ENCODE measurements at places on chromosomes 2 and 18.
A peak's percentile ranks its signal among the peaks of the same experiment; 100 is the strongest.

DNA sequence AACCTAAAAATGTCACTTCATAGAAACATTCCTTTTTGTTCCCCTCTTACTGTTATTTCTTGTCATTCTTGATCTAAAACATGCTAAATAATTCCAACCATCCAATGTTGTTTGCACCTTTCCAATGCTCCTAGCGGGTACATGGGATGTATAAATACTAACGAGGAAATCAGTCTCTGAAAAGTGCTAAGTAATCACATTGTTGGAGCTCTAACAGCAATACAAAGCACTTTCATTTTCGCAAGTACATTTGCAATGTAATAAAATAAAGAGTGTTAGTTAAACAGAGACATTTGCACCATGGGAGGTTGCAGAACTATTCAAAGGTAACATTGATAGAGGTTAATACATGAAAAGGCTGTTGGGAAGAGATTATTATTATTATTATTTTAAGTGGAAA, 286.2 kb upstream of the ACVR2A start:
- no peak for DNase-seq

- DNase-seq, result no peak
Observed at GRCh38 chr2:220041447-220041846, 414.0 kb downstream of the SLC4A3 start.

GRCh38 chr2:144463266-144463665, 56.7 kb downstream of the ZEB2 start:
- DNase-seq, result no peak

GRCh38 chr2:205405752-205406151, 276.5 kb upstream of the NRP2 start:
- DNase-seq, result no peak

DNA sequence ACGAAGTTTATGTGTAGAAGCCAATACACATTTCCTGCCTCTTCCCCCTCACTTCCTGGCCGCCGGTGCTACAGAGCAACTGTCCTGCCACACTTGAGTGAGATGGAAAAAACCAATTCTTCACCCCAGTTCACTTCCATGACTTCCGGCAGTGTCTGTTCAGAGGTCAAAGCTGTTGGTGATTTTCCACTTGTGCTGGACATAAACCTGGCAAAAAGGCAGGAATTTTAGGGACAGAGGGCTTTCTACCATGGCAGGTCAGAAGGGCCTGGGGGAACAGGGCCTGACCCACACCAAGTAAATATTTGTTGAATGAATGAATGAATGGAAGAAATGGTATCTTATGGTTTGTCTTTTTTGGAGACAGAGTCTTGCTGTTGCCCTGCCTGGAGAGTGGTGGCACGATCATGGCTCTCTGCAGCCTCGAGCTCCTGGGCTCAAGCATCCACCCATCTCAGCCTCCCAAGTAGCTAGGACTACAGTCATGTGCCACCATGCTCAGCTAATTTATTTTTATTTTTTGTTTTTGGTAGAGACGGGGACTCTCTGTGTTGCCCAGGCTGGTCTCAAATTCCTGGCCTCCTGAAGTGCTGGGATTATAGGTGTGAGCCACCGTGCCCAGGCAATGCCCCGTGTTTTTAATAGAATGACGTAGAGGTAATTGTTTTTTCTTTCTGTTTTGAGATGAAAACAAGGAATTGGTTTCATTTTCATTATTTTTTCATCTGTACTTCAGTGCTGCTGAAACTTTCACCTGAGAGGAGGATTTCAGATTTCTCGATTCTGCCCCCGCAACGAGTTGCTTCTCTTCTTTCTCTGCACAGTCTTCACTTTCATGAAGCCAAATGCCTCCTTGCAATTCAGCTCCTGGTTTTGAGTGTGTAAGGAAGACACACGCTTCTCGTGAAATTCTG, 48.0 kb upstream of the LPIN2 start:
- DNase-seq, result no peak

- no peak for DNase-seq
Observed at GRCh38 chr2:222892321-222892720, 31.5 kb downstream of the ACSL3 start.

DNA sequence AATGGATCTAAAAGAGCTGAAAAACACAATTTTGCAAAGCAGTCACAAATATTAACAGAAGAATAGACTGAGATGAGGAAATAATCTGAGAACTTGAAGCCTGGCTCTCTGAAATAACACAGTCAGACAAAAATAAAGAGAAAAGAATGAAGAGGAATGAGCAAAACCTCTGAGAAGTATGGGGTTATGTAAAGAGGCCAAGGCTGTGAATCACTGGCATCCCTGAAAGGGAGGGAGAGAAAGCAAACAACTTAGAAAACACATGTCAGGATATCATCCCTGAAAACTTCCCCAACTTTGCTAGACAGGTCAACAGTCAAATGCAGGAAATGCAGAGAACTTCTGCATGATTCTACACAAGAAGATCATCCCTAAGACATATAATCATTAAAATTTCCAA, 73.5 kb upstream of the LHCGR start:
- no peak for DNase-seq

DNA sequence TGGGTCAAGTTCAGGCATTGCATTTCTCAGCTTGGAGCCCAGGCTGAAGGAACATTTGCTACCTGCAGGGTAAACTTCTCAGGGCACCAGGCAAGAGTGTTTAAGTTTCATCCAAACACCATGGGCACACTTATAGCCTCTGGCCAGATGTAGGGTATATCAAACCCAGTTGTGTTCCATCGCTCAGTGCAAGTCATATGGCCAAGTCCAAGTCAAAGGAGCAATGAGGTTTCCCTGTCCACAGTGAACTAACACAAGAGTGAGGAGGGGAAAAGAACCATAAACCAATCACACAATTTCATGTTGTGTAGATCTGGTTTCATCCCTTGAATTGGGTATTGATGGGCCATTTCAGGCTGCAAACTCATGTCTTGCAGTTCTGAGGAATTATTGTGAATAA, 107.2 kb downstream of the SOX11 start:
- no peak for DNase-seq

GRCh38 chr2:172047566-172048507, 37.5 kb upstream of the DLX1 start:
- DNase-seq, result no peak

DNA sequence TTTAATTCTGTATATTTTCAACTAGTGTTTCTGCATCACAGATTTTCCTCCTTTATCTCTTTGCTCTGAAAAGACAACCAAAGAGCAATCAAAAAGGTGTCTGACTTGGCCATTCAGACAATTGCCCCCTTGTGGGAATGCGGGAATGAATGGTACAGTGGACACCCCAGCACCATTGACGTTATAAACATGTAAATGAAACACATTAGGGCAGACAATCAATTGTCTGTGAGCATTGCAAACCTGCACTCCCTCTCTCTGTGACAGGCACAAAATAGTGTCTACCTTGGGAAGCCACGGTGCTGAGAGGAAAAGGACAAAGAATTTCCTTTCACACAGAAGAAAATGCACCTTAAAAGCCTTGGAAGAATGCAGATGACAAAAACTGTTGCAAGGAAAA, 8.0 kb downstream of the ZEB2 start:
- no peak for DNase-seq

DNA sequence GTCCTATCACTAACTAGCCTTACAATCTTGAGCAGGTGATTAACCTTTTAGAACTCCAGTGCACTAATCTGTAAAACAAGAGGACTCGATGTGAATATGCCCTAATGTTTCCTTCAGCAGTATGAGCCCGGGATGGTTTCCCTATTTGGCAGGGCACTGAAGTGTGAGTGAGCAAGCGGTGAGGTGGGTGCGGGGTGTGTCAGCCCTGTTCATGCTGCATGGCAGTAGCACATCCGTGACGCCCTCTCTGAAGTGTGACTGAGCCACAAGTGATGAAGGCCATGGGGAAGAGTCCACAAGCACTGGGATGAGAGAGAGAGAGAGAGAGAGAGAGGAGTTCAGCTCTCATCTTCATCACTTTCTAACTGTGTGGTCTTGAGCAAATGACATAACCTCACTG, 168.7 kb downstream of the SETBP1 start:
- DNase-seq, result no peak

DNA sequence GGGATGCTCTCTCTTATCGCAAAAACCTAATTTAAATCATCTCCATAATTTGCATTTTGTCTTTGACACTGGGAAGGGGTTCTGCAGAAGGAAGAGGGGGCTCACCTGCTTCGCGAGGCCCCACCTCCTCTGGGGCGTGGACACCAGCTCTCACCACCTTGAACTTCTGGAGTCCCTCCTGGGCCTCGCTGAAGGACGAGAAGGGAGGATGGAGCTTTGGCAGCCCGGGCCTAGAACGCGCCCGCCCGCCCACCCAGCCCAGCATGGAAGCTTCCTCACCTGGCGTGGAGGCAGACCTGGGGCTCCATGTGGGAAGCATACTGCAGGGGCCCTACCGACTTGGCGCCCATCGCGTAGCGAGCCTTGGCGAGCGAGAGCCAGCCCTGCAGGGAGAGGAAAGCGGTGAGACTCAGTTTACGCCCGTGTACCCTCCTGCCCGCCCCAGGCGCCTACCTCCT, 1.1 kb upstream of the IMP4 start:
- no peak for DNase-seq

- DNase-seq, result no peak
Observed at GRCh38 chr2:200320991-200321390, 14.5 kb downstream of the SPATS2L start.

GRCh38 chr2:75513616-75514170, 47.0 kb downstream of the EVA1A start:
- no peak for DNase-seq

DNA sequence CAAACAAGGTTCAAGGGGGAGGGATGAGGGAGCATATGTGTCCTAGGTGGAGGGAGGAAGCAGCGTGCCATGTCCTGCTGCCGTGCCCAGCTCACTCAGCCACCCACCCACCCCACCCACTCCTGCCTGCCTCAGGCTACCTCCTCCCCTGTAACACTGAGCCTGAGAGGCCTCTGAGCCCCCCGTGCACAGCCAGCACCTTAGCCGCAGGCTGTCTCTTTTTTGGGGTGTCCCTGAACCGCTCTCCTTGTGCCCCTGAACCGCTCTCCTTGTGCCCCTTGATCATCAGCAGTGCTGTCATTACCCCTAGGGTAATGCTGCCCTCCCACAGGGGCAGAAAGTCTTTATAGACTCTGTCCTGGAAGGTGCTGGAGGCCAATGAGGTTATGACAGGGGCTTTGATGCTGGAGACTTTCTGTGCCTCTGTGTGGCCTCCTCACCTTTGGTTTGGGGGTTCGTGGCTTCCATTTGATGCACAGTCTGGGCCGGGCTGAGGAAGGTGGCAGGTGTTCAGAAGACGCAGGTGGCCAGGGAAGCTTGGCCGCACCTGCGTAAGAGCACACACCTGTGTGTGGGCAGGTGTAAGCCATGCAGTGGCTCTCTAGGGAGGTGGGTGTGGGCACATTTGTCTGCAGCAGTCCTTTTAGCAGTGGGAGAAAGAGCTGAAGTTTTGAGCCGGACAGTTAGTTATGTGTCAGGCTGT, 140.0 kb downstream of the SEPTIN10 start:
- no peak for DNase-seq

- no peak for DNase-seq
Observed at GRCh38 chr2:123839326-123839725, 185.8 kb upstream of the CNTNAP5 start.

DNA sequence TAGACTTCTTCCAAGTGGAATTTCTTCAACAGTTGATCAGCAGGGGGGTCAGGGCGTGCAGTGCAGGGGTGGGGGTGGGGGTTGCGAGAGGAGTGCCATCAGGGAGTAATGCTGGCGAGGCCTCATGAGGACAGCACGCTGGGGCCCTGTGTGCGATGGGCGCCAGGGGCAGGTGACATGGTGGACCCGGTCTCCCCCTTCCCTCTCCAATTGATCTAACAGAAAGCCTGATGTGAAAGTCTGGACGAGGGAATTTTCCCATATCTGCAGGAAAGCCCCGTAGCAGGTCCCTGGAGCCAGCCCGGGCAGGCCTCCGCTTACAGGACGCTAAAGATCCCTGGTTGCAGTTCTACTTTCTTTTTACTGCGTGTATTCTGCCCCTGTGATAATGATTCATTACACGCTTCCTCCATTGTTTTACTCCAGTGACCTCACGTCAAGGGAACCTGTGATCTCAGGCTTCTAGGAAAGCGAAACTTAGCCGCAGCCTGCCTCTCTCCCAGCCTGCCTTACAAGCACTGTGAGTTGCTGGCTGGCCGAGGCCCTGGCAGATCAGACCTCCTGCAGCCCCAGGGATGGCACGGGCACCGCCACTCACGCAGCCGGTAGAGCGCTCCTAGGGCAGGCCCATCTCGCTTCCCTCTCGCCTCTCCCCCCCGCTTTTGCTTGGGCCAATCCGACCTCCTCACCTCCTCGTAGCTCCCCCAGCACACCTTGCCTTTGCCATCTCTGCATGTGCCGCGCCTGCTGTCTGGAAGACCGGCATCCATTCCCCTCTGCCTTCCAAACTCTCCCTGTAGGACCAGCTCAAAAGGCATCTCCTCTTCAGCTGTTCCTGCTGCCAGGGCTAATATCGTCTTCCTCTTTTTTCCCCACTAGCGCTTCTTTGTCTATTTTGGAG, 19.2 kb downstream of the NEURL3 start:
- DNase-seq, result peak; percentile 56

DNA sequence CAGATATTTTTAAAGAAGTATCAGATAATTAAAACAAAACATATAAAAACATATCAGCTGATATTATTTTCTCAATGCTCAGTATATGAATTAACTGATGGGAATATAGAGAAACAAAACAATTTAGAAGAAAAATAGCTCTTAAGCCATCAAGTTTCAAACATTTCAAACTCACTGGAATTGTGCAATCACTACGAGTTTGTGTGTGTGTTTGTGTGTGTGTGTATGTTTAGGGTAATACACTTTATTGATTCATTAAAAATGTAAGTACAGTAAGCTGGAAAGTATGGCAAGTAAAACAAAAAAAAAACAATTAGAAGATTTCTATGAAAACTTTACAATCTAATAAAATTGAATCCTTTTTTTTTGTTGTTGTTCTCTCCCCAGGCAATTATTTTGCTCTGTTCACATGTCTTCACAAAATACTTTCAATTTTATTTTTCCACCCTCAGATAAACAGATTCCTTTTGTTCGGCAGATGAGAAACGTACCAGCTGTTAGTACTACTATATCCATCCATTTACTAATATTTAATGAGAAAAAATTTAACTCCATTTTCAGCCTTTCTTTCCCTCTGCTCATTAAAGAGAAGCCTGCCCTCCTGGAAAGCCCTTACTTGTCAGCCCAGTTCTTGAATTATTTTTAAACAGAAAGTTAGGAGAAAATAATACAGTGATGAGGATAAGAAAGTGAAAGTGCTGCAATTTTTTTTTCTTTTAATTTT, 87.6 kb downstream of the SLC8A1 start:
- no peak for DNase-seq

- no peak for DNase-seq
Observed at GRCh38 chr2:42567806-42568400, 529 bp upstream of the MTA3 start.

DNA sequence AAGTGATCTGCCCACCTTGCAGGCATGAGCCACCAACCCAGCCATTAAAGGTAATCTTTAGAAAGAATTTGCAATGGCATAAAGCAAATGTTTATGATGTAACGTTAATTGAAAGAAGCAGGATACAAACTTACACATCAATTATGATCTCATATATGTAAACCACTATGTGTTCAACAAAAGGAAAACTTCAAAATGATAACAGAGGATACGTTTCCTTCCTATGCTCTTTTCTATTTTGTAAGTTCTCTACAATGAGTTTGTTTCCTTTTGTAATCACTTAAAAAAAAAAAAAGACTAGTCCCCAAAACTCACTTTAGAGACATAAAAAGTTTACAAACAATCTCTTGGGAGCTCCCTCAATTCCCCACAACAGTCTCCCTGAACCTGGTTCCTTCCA, 1.4 kb downstream of the C2orf81 start:
- no peak for DNase-seq

Measured in stimulated activated CD8-positive, alpha-beta memory T cell treated with anti-CD3 and anti-CD28 coated beads, Interleukin-2, amount 100 ng/mL, for 1 hour (primary cell).